ENCODE measurements at places on chromosomes 4 and X. TPM values are rescaled to one million over a fixed set of nuclear protein-coding genes. Genes with fewer than 3 reads are reported as not detected.

Gene ESX1
- not detected for total RNA-seq

Gene HMX1
- total RNA-seq, result not detected

Gene ATP2B3
- under 0.01 TPM for total RNA-seq

Gene ETDB
- not detected for total RNA-seq

Gene ADGRL3
- 2.5 TPM for total RNA-seq

Gene UGT2A1
- not detected for total RNA-seq

Gene TCEAL5
- total RNA-seq, result not detected

Gene FANCB
- total RNA-seq, result 14.4 TPM

Gene NLGN3
- total RNA-seq, result 0.18 TPM

All from IMR-90 (cell line).